B cell (primary cell): ENCODE measurements at places on chromosomes 4 and X.

- no peak for DNase-seq
Measured at GRCh38 chrX:118251271-118251670, 94.6 kb upstream of the WDR44 start.

DNA sequence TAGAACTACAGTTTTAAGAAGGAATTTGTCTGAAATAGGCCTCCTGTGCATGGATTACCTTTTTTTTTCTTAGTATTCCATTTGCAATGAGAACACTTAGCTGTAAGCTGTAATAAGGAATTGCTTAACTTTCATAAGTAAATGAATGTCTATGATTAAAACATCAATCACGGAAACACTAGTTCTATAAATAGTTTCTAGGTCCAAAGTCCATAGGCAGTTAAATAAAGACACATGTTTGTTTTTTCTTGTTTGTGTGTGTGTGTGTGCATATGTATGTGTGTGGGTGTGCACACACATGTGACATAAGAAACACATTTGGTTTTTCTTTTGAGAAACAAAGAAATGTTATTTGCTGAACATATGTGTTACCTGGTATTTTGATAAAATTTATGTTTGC, 11.2 kb downstream of the GPRIN3 start:
- no peak for DNase-seq

- no peak for DNase-seq
Measured at GRCh38 chr4:78432896-78433295, 118.7 kb upstream of the ANXA3 start.

- peak; percentile 18 for DNase-seq
Measured at GRCh38 chr4:83599183-83599582, 63.3 kb downstream of the GPAT3 start.

- no peak for DNase-seq
Measured at GRCh38 chrX:68684291-68684918, 36.9 kb downstream of the STARD8 start.

GRCh38 chr4:113901994-113902787, 77.3 kb downstream of the ARSJ start:
- peak; percentile 12 for DNase-seq

DNA sequence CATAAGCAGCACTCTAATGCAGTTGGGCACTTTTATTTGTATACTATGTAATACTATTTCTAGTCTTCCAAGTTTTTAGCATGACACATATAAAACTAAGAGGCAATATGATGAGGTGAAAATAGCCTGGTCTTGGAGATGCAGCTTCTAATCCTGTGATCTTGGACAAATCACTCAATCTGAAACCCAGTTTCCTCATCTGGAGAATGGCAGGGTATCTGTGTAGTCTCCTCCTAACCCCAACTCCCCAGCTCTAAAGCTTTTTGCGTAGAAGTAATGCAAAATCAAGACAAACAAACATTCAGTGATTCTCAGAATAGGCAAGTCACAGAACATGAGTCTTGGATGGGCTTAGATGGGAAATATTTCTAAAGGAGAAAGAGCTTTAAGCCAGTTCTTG, 36.7 kb upstream of the IL21 start:
- no peak for DNase-seq

GRCh38 chr4:165828928-165829327, 44.1 kb upstream of the TLL1 start:
- DNase-seq: no peak

DNA sequence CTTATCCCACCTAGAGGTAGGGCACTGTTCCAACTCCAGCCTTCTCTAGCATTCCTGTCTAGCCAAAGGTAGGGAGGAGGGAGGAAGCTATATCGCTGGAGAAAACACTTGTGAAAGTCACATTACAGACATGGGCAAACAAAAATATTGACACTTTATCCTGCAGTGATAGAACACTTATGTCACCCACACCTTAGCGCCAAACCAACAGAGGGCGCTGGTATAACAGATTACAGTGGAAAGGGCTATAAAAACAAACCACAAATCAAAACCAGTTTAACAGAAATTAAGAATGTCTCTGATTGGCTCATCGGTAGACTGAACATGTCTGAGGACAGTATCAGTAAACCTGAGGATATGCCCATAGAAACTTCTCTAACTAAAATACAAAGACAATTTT, 451.3 kb downstream of the TLL1 start:
- DNase-seq: no peak

GRCh38 chrX:49139713-49140112, 16.2 kb upstream of the GPKOW start:
- no peak for DNase-seq

- DNase-seq: no peak
Measured at GRCh38 chrX:39772057-39772832, 325.5 kb downstream of the BCOR start.

- no peak for DNase-seq
Measured at GRCh38 chr4:24369507-24370029, 214.8 kb downstream of the DHX15 start.

DNA sequence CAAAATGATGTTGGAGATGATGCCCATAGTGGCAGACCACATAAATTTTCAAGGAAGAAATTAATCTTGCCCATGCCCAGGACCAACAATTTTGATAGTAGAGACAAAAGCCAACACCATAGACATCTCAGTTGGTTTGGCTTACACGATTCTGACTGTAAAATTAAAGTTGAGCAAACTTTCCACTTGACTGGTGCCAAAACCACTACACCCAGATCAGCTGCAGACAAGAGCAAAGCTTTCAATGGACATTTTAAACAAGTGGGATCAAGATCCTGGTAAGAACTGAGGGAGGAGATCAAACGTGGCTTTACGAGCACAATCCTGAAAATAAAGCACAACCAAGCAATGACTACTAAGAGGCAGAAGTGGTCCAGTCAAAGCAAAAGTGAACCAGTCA, 90.7 kb downstream of the PAPSS1 start:
- DNase-seq: no peak

GRCh38 chrX:125089761-125090445, 229.8 kb upstream of the TEX13C start:
- no peak for DNase-seq

DNA sequence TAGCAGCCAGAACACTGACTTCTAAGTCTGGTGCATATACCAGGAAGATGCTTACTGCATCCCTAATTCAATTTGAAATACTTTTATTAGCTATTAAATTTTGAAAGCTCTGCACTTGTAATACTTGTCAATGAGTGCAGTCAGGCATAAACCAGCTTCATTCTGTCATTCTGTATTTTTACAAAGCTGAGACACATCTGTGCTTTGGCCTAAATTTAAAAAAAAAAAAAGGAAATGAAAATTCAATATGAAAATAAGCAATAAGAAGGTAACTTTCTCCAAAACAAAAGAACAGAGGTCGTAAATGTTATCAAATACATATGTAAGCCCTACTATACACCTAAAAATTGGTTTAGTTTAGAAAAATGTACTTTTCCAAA, 7.0 kb downstream of the SMIM14 start:
- peak; percentile 77 for DNase-seq
